Activated CD4-positive, alpha-beta T cell treated with anti-CD3 and anti-CD28 coated beads, Interleukin-2, amount 10 ng/mL, durations not matched to agents 24 days and 14 days (primary cell): ENCODE measurements at places on chromosomes 7 and 10.

DNA sequence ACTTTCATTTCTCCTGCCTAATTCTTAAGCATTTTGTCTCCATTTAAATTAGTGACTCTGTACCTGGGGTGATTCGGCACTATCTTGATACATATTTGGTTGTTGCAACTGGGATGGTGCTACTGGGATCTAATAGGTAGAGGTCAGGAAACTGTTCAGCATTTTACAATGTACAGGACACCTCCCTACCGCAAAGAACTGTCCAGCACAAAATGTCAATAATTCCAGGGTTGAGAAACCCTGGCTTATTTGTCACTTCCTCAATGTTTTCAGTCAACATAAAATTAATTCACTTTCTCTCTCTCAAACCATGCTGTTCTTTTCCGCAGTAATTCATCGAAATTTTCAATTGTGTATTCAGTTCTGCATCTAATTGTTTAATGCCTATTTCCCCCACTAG, 151.4 kb upstream of the CALCR start:
- no peak for DNase-seq

DNA sequence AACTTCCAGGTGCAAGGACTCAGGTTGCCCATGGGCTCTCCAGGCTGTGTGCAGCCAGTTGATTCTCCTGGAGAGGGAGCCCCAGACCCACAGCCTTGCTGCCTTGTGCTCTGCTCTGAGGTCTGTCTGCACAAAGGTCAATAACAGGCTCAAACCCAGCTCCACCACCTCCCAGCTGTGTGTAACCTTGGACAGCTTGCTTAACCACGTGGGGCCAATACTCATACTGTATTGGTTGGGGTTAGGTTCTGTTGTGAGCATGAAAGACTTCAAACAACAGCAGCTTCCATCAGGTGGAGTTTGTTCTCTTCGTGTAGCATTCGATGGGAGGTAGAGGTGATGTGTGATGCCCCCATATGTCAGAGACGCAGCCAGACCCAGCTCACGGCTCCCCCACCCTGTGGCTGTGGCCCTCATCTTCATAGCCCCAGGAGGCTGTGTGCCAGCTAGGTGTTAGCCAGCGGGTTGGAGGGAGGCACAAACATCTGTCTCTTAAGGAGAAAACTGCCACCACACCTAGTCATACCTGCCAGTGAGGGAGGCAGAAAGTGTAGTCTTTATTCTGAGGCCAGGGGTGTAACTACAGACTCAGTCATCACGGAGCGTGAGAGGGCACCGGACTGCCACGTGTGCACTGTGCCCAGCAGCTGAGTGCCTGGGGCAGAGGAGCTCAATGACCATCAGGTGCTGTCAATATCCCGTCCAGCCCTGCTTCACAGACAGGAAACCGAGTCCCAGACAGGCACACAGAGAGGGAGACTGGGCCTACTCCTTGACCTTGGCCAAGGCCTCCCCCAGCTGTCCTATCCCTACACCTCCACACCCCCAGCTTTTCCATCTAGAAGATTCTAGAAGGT, 8.1 kb upstream of the POLD2 start:
- DNase-seq, result no peak

- no peak for DNase-seq
Observed at GRCh38 chr7:97565665-97566064, 166.2 kb upstream of the TAC1 start.

- no peak for DNase-seq
Observed at GRCh38 chr7:112171673-112172072, 34.5 kb downstream of the DOCK4 start.
